ENCODE measurements at places on chromosomes 3 and 15. TPM values are rescaled to one million over a fixed set of nuclear protein-coding genes. Genes with fewer than 3 reads are reported as not detected.

The FILIP1L gene
- 4.8 TPM for polyA plus RNA-seq

The SCN11A gene
- 0.86 TPM for polyA plus RNA-seq

The SENP8 gene
- 6.7 TPM for polyA plus RNA-seq

The CCK gene
- polyA plus RNA-seq, result 32.0 TPM

The PLA2G4E gene
- polyA plus RNA-seq, result not detected

The GP5 gene
- 0.25 TPM for polyA plus RNA-seq

The ZBTB47 gene
- 59.5 TPM for polyA plus RNA-seq

The NR1I2 gene
- polyA plus RNA-seq, result 0.33 TPM

The LTF gene
- polyA plus RNA-seq, result 0.49 TPM

The HTD2 gene
- polyA plus RNA-seq, result 12.2 TPM

The ACAN gene
- 25.5 TPM for polyA plus RNA-seq

The THBS1 gene
- polyA plus RNA-seq, result 20.8 TPM

The CACNA2D2 gene
- 49.6 TPM for polyA plus RNA-seq

All from spinal cord (tissue), 10 donors.